ENCODE measurements at places on chromosomes 12 and 14.

DNA sequence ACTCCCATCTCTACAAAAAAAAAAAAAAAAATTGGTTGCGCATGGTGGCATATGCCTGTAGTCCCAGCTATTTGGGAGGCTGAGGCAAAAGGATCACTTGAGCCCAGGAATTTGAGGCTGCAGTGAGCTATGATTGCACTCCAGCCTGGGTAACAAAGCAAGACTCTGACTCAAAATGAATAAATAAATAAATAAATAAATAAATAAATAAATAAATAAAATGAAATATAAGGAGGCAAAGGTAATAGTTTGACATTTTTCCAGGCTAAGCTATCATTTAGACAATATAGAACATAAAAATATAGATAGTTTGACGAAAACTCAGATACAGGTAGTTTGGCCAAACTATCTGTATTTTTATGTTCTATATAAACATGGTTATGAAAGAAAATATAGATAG, 40.5 kb downstream of the ZCRB1 start:
- no peak for DNase-seq

GRCh38 chr14:106620368-106620767, 1094.0 kb downstream of the TMEM121 start:
- no peak for DNase-seq

GRCh38 chr14:67170660-67171059, 18.6 kb upstream of the GARIN2 start:
- DNase-seq, result no peak

DNA sequence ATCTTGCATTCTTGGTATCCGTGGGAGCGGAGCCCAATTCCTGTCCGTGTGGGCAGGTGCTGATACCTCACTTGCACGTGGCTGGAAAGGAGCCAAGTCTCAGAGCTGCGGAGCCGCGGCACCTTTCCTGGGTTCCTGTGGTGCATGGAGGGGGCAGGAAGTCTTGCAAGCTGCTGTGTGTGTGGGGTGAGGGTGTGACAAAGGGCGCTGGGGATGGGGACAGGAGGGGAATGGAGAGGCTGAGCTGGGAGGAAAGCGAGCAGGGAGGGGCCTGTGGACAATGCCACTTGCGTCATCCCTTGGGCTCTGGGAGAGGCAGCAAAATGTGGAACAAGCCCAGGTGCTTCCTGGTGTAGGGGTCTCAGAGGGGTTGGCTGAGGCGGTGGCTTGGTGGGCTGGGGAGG, 86.7 kb downstream of the CALM1 start:
- no peak for DNase-seq

All from BE2C (cell line).